HT1080 (cell line): ENCODE measurements at places on chromosomes 6 and 20. TPM values are rescaled to one million over a fixed set of nuclear protein-coding genes. Genes with fewer than 3 reads are reported as not detected.

The BNIP5 gene
- total RNA-seq = not detected in 2 replicates

GRCh38 chr6:11330413-11330760, 97.9 kb upstream of the NEDD9 start:
- DNase-seq = peak; percentile 8

GRCh38 chr6:159023893-159024292, 20.9 kb downstream of the TAGAP start:
- DNase-seq = no peak

- DNase-seq = peak; percentile 67
Measured at GRCh38 chr20:19692100-19692499, 66.0 kb upstream of the RIN2 start.

The TLDC2 gene
- total RNA-seq = not detected in 2 replicates

DNA sequence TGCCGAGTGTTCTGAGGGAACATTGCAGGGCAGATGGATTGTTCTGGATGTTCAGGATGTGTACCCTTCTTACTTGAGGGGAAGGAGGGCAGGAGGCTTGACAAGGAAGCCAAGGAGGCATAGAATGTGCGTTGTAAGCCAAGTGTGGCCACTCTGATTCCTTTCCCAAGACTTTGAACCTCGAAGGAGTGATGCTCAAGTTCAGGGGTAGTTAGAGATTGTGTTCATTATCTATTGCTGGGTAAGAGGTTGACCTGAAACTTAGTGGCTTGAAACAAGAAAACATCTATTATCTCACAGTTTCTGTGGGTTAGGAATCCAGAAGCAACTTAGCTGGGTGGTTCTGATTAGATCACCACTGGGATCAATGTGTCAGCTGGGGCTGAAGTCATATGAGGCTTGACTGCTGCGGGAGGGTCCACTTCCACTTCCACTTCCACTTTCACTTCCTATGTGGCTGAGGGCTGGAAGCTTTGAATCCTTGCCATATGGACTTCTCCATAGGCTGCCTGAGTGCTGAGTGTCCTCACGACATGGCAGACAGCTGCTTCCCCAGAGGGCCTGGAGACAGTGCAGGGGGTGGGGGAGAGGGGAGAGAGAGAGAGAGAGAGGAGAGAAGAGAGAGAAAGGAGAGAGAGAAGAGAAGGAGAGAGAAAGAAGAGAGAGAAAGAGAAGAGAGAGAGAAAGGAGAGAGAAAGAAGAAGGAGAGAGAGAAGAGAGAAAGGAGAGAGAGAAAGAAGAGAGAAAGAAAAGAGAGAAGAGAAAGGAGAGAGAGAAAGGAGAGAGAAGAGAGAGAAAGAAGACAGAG, 6.9 kb upstream of the CD40 start:
- no peak for DNase-seq

DNA sequence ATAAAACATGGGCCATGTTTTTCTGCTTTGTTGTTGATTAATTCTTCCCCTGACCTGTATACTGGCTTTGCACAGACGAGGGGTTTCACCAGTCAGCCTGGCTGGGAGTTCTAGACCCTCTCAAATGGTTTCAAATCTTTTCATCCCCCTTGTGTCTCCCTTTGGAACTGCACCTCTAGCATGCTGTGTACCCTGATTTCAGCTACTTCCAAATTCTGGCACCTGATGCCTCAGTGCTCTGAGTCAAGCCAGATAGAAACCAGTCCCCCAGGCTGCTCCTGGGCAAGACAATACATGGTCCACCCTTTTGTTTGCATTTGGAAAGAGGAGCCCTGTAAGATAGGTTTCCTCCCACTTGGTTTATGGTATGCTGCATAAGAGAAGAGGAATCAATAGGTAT, 290.2 kb downstream of the BTBD3 start:
- DNase-seq = peak; percentile 44

The MYLK4 gene
- 0.02 TPM in 1 of 2 replicates, not detected in the other for total RNA-seq

The PNPLA1 gene
- total RNA-seq = 0.03 TPM in 1 of 2 replicates, not detected in the other

The SLC25A27 gene
- total RNA-seq = 0.90 and 2.7 TPM in 2 replicates

The SYCP2L gene
- total RNA-seq = not detected in 2 replicates

DNA sequence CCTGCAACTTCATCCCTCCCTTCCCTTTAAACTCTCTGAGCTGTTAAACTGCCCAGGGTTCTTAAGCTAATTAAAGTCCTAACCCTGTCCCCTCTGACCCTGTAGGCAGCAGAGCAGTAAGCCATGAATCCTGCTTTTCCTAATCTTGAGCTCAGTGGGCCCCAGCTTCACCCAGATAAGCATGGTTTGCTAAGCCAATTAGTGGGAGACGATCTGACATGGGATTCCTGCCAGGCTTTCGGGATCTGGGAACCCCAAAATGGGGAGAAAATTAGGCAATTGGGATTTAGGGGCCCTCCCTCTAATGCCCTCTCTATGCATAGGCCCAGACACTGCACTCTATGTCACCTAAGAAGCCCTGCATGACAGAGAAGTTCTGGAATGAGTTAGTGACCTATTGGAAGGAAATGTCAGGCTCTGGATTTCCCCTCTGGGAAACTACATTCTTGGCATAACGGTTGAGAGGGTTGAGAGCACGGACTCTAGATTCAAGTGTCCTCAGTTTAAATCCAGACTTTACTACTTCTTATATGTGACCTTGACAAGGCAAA, 4.6 kb downstream of the XKR7 start:
- no peak for DNase-seq

GRCh38 chr6:128277379-128277778, 243.0 kb downstream of the PTPRK start:
- DNase-seq = no peak
